ENCODE measurements at places on chromosomes 12 and 14. TPM values are rescaled to one million over a fixed set of nuclear protein-coding genes. Genes with fewer than 3 reads are reported as not detected.

Gene SERPINA9
- not detected for total RNA-seq

GRCh38 chr14:99516871-99517642 is 35.8 kb downstream of the CCNK start:
- H3K36me3 ChIP-seq, result peaks cover 33% of the 10 kb centered on the region
- no peak for DNase-seq
- H3K27ac ChIP-seq, result peak overlapping the region; percentile 15
- no peaks in the 10 kb centered on the region for H3K27me3 ChIP-seq
- peaks cover 39% of the 10 kb centered on the region for H3K4me1 ChIP-seq

DNA sequence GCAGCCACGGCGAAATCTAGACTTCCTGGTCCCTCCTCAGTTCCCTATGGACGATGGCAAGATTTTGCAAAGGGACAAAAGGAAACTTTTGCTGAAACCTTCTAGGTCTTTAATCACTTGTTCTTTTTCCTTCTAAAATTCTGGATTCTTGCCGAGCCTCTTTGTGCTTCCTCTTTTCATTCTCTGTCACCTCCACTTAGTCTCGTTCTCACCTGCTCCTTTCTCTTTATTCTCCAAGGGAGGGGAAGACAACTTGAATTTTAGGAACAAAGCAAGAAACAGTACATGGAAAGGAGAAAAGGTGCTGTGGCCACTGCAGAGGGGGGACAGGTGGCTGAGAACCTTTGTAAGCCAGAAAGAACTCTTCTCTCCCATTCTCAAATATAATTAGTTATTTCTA is 194.8 kb downstream of the CACNA1C start:
- no peak overlapping the region for H3K4me3 ChIP-seq
- H3K36me3 ChIP-seq, result no peaks in the 10 kb centered on the region
- no peak for DNase-seq

GRCh38 chr12:72465940-72466630 is 193.9 kb downstream of the TRHDE start:
- H3K4me1 ChIP-seq, result no peaks in the 10 kb centered on the region
- no peak overlapping the region for H3K4me3 ChIP-seq
- no peaks in the 10 kb centered on the region for H3K36me3 ChIP-seq
- no peaks in the 10 kb centered on the region for H3K27me3 ChIP-seq
- DNase-seq, result no peak

DNA sequence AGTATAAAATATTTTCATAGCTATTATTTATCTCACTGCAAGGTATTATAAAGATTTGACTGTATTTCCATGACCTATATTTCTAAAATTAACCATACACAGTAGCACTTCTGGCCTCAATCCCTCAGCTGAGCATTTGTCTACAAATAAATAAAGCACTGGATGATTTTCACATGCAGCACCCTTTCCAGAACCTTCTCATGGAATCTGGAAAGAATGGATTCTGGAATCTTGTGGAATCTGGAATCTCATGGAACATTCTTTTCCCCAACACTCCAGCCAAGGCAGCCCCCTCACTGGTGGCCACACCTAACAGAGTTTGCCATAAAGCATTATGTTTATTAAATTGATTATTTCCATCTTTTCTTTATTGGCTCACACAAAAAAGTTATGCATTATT is 199.2 kb downstream of the MSRB3 start:
- H3K27me3 ChIP-seq, result no peaks in the 10 kb centered on the region
- H3K27ac ChIP-seq, result no peak overlapping the region
- H3K4me1 ChIP-seq, result no peaks in the 10 kb centered on the region
- H3K4me3 ChIP-seq, result no peak overlapping the region

DNA sequence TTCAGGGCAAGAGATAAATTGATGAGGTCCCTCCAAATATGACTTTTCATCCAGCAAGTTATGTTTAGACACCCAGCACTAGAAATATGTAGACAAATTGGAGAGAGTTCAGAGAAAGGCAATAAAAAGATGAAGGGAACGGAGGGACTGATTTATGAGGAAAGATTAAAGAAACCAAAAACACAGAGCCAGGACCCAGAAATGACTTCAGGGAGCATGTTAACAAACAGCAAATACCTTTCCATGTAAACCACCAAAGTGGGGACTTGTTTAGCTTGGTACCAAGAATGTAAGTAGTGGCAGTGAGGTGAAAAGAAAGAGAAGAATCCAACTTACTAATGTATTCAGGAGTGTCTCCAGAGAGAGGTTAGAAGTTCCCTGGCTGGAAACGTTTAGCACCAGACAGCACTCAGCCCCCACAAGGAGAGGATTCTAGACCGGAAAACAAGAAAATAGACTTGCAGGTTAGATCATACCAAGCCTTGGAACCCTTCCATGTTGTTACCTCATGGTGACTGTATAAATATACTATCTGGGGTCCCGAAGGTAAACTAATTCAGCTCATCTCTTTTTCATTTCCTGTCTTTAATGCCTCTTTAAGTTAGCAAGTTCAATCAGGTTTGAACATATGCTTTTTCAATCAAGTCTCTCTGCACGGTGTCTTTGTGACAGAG is 79.2 kb downstream of the TBC1D30 start:
- no peaks in the 10 kb centered on the region for H3K36me3 ChIP-seq
- peaks cover 7% of the 10 kb centered on the region for H3K4me1 ChIP-seq
- no peak overlapping the region for H3K27ac ChIP-seq
- no peak for DNase-seq

Gene CCDC184
- total RNA-seq, result 3.3 TPM

GRCh38 chr14:93525696-93526451 is 95.1 kb downstream of the UNC79 start:
- H3K27me3 ChIP-seq, result no peaks in the 10 kb centered on the region
- H3K27ac ChIP-seq, result no peak overlapping the region
- no peaks in the 10 kb centered on the region for H3K36me3 ChIP-seq
- no peak overlapping the region for H3K4me3 ChIP-seq

DNA sequence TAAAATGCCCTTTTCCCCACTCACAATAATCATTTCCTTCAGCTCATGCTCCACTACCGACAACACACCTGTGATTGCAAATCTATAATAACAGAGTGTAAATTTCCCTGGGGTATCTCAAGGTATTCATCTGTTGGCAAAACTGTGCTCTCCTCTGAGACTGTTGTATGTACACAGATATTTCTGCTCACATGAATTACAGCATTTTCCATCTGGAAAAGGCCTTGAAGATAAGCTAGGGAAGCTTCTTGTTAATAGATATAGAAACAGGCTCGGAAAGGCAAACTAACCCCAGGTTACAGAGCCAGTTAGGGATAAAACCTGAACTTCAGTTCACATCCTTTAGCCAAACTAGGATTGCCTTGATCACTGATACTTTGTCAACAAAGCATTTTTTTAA is 210.4 kb upstream of the KRR1 start:
- H3K4me1 ChIP-seq, result no peaks in the 10 kb centered on the region
- no peaks in the 10 kb centered on the region for H3K36me3 ChIP-seq
- peak overlapping the region; percentile 75 for H3K27ac ChIP-seq
- H3K4me3 ChIP-seq, result no peak overlapping the region
- DNase-seq, result no peak

DNA sequence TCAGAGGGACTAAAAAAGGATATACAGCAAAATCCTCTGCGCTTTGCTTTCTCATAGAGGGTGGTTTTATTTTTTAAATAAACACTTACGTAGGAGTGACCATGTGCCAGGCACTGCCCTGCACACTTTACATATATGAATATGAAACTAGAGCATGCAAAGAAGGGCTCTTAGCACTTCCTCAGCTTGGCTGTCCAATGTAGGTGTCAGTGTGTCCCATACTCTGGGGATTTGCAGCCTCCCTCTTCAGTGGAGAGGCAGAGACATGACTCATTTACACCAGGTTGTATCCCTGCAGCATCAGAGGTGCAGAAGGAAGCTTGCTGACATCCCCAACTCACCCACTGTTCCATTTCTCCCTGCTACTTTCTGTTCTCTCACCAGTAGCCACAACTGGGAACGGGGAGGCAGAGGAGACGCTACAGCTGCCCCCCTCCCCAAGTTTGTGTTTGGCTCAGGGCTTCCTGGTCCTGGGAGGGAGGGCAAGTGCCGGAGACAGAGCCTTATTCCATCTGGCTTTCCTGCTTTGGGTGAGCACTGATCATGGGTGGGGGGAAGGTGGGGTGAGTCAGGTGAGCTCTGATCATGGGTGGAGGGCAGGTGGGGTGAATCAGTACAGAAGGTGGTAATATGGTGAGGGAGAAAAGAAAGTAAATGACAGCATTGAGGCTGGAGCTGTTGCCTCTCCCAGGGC is 4.9 kb upstream of the KRT5 start:
- DNase-seq, result no peak
- no peaks in the 10 kb centered on the region for H3K27me3 ChIP-seq
- H3K27ac ChIP-seq, result no peak overlapping the region
- H3K4me3 ChIP-seq, result no peak overlapping the region

- H3K4me1 ChIP-seq, result no peaks in the 10 kb centered on the region
- peak; percentile 17 for DNase-seq
- no peak overlapping the region for H3K27ac ChIP-seq
- H3K27me3 ChIP-seq, result no peaks in the 10 kb centered on the region
- H3K4me3 ChIP-seq, result no peak overlapping the region
- H3K36me3 ChIP-seq, result no peaks in the 10 kb centered on the region
Measured at GRCh38 chr12:5924342-5924741, 20.7 kb downstream of the ANO2 start.

Gene KCNH5
- total RNA-seq, result 0.36 TPM

Gene DAO
- total RNA-seq, result not detected

- H3K27ac ChIP-seq, result no peak within 1 kb of the TSS
- no peak within 1 kb of the TSS for H3K4me3 ChIP-seq
- no peaks in the 10 kb centered on the region for H3K4me1 ChIP-seq
- no peaks in the 10 kb centered on the region for H3K36me3 ChIP-seq
- H3K27me3 ChIP-seq, result no peaks in the 10 kb centered on the region
Measured at GRCh38 chr12:130337488-130338303, at the start of gene PIWIL1. Gene PIWIL1, plus strand, starts transcription at chr12:130337887. Its CDS starts 4,705 bp downstream, at chr12:130342592.

- no peaks in the 10 kb centered on the region for H3K27me3 ChIP-seq
- H3K4me3 ChIP-seq, result no peak overlapping the region
- DNase-seq, result no peak
- peaks cover 5% of the 10 kb centered on the region for H3K4me1 ChIP-seq
- H3K36me3 ChIP-seq, result no peaks in the 10 kb centered on the region
- no peak overlapping the region for H3K27ac ChIP-seq
Measured at GRCh38 chr14:22761734-22762133, 4.8 kb upstream of the OXA1L start.

DNA sequence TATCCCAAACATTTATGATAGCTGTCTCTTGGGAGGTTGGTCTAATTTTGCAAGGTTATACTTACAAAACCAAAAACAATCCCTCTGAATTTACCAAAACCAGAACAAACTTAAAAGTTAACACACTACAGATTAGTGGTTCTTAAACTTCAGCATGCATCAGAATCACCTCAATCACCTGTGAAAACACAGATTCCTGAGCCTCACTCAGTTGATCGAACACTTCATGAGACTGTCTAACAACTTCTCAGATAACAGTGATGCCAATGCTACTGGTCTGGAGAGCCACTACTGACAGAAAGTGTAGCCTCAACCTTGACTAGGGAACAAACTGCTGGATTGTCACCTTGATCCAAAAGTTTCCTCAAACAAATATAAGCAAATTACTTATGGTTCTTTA is 44.2 kb downstream of the ATP2B1 start:
- H3K36me3 ChIP-seq, result no peaks in the 10 kb centered on the region
- no peaks in the 10 kb centered on the region for H3K4me1 ChIP-seq
- no peak for DNase-seq
- no peaks in the 10 kb centered on the region for H3K27me3 ChIP-seq

Gene PTGDR
- 0.71 TPM for total RNA-seq

- H3K4me3 ChIP-seq, result no peak overlapping the region
- no peak for DNase-seq
- H3K4me1 ChIP-seq, result no peaks in the 10 kb centered on the region
- no peaks in the 10 kb centered on the region for H3K27me3 ChIP-seq
- H3K36me3 ChIP-seq, result no peaks in the 10 kb centered on the region
Measured at GRCh38 chr12:70971001-70971794, 50.7 kb upstream of the PTPRR start.

DNA sequence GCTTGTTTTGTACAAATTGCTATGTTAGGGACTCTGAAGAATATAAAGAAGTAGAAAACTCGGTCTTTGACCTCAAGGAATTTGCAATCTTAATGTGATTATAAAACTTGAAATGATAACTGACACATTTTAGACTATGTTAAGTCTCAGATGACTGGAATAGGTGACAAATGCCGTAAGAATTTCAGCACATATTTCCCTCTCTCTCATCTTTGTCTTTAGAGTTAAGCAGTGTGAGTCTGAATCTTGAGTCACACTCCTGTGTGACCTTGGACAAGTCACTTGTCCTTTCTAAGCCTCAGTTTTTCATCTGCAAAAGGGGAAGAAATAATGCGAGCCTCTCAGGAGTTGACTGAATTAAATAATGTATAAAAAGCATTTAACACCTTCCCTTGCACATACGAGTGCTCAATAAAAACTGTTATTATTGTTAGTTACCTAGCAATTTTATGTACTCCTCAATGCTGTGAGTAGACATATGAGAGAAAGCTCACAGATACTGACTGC is 103.7 kb downstream of the DYRK2 start:
- no peak overlapping the region for H3K4me3 ChIP-seq
- no peaks in the 10 kb centered on the region for H3K27me3 ChIP-seq
- peaks cover 22% of the 10 kb centered on the region for H3K4me1 ChIP-seq
- no peak overlapping the region for H3K27ac ChIP-seq

Gene PTPRB
- total RNA-seq, result 15.8 TPM

GRCh38 chr12:71645268-71645667 is 18.4 kb downstream of the ZFC3H1 start:
- peaks cover 18% of the 10 kb centered on the region for H3K36me3 ChIP-seq
- H3K27ac ChIP-seq, result no peak overlapping the region
- H3K4me1 ChIP-seq, result no peaks in the 10 kb centered on the region
- H3K27me3 ChIP-seq, result no peaks in the 10 kb centered on the region

DNA sequence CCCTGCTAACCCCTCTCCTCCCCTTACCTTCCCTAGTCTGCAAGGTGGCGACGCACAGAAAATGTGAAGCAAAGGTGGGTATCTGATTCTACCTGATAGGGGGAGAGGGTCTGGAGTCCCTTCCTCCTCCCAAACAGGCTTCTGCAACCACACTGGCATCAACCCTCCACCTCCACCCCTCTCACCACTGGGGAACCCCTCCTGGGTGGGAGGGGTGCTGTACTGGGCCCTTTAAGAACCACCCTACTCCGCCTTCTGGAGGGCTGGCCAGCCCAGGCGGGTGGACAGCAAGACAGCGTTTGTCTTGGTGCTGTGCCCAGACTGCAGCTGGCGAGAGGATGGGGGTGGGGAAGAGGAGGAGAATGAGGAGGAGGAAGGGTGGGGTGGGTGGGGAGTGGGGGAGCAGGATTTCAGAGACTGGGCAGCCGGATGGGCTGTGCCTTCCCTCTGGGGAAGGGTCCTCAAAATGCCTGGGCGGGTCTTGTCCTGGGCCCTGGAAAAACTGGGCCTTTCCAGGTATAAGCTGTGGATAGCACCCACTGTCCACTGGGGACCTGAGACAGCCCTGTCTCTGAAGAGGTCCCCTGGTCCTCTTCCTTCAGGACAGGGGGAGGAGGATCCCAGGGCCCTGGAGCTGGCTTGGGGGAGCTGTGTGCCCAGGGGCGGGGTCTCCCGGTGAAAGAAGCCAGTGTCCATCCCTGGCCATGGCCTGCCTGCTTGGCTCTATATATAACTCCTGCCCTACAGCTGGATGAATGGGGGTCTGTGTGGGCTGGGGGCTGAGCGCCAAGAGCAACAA is 2.8 kb downstream of the TNS2 start:
- H3K27ac ChIP-seq, result peak overlapping the region; percentile 100
- peak; percentile 97 for DNase-seq
- peak overlapping the region; percentile 60 for H3K4me3 ChIP-seq
- no peaks in the 10 kb centered on the region for H3K36me3 ChIP-seq
- peaks cover 74% of the 10 kb centered on the region for H3K4me1 ChIP-seq

Gene TAS2R20
- 5.7 TPM for total RNA-seq

Gene ALDH1L2
- total RNA-seq, result 8.6 TPM

- DNase-seq, result no peak
- H3K27me3 ChIP-seq, result no peaks in the 10 kb centered on the region
- H3K27ac ChIP-seq, result no peak overlapping the region
- no peak overlapping the region for H3K4me3 ChIP-seq
- no peaks in the 10 kb centered on the region for H3K4me1 ChIP-seq
Measured at GRCh38 chr14:95387826-95388445, 68.2 kb upstream of the CLMN start.
